ENCODE measurements at places on chromosomes 5 and 9.

DNA sequence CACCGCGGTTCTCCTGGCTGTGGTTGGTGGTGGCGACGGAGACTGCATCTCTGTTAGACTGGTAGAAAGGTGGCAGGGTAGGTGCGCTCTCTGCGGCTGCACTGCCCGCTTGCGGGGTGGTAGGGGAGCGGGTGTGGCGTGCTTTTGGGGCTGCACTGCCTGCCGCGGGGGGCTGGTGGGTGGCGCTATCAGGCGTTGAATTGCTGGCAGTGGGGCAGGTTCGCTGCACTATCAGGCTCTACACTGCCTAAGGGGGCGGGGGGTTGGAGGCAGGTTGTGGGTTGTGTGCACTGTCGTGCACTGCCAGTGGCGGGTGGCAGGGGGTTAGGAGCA, 21.0 kb upstream of the TRIM52 start:
- no peak for DNase-seq

DNA sequence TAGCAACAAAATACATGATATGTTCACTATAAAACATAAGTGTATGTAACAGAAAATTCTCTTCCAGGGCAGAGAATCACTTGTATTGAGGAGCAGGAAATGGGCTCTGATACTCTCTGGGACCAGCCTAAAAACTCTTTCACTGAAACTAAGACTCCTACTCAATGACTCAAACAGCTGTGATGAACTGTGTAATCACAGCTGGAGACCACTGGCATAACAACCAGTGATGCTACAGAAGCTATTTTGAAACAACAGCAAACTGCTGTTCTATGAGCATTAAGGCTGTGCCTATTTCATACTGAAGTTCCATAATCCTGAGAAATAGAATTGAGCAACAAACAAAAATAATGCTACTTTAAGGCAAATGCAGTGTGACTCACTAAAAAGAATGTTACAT, 594.0 kb downstream of the HINT1 start:
- no peak for DNase-seq

GRCh38 chr9:76911971-76912370, 6.1 kb upstream of the PRUNE2 start:
- DNase-seq = no peak

GRCh38 chr9:81410201-81410600, 279.1 kb downstream of the TLE1 start:
- DNase-seq = no peak
